Stomach (tissue), 19 donors: ENCODE measurements at places on chromosomes 6 and 20. TPM values are rescaled to one million over a fixed set of nuclear protein-coding genes. Genes with fewer than 3 reads are reported as not detected.

GRCh38 chr6:26123675-26123946 is 36.4 kb downstream of the HFE start:
- peak; percentile 81 for DNase-seq

DNA sequence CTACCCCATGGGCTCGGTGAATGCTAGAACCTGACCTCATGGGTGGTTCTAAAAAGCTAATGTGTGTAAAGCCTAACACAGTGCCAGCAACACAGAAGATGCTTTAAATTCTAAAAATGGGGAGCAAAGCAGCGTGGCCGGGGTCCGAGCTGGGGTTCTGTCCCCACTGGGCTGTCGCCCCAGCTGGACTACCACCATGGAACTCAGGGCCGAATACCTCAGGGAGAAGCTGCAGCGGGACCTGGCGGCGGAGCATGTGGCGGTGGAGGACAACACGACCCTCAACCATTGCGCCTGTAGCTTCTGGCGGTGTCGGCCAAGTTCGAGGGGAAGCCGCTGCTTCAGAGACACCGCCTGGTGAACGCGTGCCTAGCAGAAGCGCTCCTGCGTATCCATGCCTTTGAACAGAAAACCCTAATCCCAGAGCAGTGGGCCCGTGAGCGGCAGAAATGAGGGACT is 8.4 kb downstream of the SOX4 start:
- DNase-seq, result no peak

DNA sequence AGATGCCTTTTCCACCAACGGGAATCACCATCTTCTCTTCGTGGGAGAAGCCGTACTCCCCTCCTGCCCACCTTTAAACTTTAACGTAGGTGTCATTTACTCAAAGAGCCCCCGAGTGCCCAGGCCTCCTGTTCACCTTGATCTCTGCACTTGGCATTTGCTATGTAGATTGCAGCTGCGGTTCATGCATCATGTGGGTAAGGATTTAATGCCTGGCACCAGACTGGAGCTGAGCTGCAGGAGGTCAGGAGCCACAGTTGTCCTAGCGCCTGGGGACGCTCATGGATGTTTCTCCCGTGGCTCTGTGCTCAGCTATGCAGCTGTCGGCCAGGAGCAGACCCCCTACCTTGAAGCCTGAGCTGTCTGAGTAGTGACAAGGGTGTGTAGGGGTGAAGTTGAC is 133.7 kb downstream of the CDH4 start:
- DNase-seq, result no peak

DNA sequence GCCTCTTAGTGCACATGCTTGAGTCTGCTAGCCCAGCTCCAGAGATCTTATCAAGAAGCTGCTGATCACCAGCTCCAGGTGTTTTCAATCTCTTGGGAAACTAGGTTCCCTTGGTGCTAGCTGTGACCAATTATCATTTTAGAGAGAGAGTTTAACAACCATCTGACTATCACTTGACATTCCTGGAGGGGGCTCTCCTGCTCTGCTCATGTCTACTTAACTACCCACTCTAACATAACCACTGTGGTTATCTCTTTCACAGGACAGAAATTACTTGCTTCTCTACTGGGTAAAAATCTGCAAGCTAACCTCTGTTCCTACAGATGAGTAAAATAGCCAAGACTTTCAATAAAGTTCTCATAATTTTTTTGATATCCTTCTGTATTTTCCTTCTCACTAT is 823.4 kb upstream of the GJE1 start:
- DNase-seq, result no peak

DNA sequence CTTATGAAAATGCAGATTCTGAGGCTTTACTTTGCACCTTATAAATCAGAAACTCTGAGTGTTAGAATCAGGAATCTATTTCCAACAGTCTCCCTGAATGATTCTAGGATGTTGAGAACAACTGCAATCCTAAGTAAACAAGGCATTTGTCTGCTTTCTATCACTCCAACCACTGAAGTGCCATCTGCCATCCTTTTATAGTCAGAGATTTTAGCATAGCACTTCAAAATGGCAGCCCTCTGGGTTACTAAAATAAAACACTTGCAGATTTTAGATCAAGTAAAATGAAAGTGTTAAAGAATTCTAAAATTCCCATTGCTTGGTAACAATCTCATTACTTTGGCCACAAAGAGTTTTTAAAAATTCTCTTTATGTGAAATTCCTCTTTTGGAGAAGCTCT is 258.9 kb downstream of the CD109 start:
- DNase-seq, result no peak

Gene CYP24A1
- polyA plus RNA-seq, result 1.2 TPM

Gene CNR1
- polyA plus RNA-seq, result 0.46 TPM

Gene APOM
- polyA plus RNA-seq, result 14.2 TPM

Gene TINAG
- not detected for polyA plus RNA-seq
